Hindlimb muscle (tissue), 1 donor: ENCODE measurements at places on chromosomes 13 and 19.

GRCh38 chr19:12774588-12775555, at the start of gene HOOK2:
HOOK2 (minus strand) TSS chr19:12775552; CDS start chr19:12775449, 103 bp downstream.
- DNase-seq, result no peak

- no peak for DNase-seq
These were observed 586.6 kb downstream of the SLITRK1 start for GRCh38 chr13:83295686-83296085.

GRCh38 chr19:6242677-6243076, 37.1 kb downstream of the MLLT1 start:
- DNase-seq, result no peak

DNA sequence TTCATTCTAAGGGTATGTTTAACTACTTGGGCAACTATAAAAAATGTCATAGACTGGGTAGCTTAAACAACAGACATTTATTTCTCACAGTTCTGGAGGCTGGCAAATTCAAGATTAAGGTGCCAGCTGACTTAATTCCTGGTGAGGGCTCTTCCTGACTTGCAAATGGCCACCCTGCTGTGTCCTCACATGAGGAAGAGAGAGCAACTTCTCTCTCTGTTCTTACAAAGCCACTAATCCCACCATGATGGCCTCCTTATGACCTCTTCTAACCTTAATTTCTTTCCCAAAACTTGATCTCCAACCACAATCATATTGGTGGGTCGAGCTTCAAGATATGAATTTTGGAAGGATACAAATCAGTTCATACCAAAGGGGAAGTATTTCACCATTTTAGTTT, 399.0 kb downstream of the DCT start:
- no peak for DNase-seq

DNA sequence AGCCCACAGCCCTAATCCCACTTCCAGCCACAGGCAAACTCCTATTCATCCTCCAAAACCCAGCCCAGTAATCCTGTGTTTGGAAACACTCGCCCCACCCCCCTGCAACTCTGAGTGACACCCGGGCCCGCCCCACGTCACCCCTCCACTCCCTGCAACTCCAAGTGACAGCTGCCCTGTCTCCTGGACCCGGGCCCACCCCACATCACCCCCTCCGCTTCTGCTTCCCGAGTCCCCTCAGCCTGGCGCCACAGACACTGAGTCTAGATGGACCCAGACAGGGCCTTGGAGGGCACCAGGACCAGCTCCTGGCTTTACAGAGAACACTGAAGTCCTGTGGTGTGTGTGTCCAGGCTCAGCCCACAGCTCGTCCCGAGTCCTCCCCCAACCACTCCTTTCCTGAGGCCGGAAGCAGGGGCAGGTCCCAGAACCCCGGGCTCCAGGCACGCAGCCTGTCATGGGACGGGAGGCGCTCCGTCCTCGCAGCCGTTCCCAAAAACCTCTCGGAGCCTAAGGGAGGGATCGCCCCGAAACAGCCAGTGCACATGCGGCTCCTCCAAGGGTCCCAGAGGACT, 7.7 kb downstream of the REXO1 start:
- no peak for DNase-seq

DNA sequence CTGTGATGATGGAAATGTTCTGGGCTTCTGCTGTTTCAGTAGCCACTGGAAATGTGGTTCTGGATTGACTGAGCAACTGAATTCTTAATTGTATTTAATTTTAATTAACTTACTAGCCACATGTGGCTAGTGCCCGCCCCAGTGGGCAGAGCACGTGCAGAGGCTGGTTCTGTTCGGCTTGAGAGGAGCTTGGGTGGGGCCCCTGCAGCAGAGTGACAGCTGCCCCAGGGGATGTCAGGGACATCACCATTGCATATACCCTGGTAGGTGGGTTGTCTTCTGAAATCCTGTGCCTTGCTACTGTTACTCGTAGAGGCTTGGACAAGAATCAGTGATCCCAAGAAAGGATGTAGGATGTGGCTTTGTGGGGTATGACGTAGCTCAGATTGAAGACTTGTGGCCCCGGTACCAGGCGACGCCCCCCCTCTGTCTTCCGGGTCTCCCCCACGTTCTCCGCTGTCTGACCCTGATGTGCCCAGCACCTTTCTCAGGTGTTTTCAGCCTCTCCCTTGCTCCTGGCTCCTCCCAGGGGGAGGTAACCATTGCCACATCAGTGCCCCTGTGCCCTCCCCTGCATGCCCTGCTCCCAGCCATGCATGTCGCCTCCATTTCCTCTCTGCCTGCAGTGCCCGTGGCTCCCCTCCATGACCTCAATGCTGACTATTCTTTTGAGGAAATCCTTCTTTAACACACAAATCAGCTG, 102.6 kb upstream of the RNF113B start:
- DNase-seq, result no peak

GRCh38 chr19:16104722-16105121, 7.0 kb upstream of the RAB8A start:
- DNase-seq, result no peak

DNA sequence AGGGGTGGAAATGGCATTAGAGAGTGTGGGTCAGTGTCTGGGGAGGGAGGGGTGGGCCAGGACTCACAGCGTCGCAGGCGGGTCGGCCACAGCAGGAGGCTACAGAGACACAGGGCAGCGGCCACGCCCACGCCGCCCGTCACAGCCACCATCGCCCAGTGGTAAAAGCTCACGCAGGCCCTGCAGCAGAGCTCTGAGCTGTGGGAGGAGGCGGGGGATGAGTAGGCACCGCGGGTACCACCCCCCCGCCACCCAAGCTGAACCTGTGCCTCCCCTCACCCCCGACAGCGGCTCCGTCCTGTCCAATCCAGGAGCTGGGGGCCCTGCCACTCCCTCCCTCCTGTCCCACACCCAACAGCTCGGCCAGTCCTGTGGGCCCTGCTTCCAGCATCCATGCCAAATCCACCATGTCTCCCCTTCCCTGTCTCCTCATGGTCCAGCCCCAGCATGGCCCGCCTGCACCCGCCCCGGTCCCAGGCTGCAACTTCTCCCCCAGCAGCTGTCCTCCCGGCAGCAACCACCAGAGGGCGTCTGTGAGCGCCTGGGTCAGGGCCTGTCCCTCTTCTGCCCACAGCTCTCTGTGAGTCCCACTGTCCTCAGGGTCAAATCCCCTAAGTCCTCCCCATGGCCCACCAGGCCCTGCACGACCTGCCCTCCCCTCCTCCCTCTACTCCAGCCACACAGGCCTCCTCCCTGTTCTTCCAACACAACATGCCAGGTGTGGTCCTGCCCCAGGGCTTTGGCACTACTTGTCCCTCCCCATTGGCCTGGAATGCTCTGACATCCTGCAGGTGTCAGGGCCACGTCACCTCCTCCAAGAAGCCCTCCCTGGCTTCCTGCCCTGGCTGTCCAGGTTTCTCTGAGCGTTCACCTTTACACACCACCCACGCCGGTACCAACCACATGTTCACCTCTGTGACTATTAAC, 6.0 kb downstream of the TEKTIP1 start:
- DNase-seq, result no peak
